ENCODE measurements at places on chromosomes 4 and X.

DNA sequence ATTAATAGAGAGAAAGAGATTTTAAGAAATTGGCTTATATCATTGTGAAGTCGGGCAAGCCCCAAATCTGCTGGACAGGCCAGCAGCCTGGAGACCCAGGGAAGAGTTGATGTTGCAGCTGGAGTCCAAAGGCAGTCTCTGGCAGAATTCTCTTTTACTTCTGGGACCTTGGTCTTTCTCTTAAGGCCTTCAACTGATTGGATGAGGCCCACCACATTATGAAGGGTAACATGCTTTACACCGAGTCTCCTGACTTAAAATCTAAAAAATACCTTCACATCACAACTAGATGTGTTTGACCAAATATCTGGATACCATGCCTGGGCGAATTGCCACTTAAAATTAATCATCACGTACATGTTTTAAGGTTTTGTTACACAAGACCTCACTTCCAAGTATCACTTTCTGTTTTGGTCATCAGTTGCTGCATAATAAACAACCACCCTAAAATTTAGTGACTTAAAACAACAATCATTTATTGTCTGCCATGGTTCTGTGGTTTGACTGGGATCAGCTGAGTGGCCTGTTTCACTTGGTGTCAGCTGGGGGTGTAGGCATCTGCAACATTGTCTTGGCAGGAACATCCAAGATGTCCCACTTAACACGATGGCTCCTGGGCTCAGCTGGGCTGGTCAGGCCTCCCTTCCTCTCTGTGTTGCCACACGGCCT, 3.4 kb downstream of the CD38 start:
- DNase-seq, result no peak

- no peak for DNase-seq
Observed at GRCh38 chr4:90078440-90078839, 48.8 kb upstream of the CCSER1 start.

DNA sequence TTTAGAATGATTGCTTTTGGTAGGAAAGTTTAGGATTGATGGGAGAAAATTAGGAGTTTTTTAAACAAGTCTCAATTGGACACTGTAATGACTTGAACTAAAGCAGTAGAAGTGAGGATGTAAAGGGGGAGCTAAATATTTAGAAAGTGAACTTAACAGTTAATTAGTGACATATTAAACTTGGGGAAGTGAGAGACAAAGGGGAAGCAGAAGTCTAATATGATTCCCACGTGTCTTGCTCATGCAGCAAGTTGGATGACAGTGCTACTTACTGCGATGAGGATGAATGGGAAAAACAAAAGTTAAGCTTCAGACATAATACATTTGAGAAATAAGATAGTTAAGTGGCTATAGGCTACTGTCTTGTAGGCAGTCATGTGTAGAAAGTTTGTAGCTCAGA, 110.4 kb downstream of the RPA4 start:
- no peak for DNase-seq

DNA sequence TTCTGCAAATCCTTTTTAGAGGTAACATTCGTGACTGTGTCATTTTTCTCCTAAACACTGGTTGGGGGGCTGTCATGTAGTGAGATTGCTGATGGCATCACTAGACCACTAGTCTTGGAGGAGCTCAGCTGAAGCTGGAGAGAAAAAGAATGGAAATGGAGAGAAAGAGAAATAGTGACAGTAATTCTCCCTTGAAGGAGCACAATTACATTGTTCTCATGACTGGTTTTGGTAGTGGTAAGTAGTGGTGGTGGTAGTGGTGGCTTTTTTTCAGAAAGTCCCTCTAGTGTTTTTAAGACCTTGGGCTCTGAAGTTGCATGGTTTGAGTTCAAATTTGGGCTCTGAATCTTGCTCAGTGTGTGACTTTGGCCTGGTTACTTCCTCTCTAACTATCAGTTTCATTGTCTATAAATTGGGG, 99.8 kb downstream of the LARP7 start:
- DNase-seq, result no peak

- no peak for DNase-seq
Observed at GRCh38 chr4:151841107-151841506, 80.3 kb upstream of the GATB start.

GRCh38 chr4:161186750-161187149, 977.0 kb downstream of the FSTL5 start:
- DNase-seq, result no peak

GRCh38 chrX:104166735-104167436, 633 bp downstream of the FAM199X start:
- no peak for DNase-seq
